HT1080 (cell line): ENCODE measurements at places on chromosomes 1 and 21. TPM values are rescaled to one million over a fixed set of nuclear protein-coding genes. Genes with fewer than 3 reads are reported as not detected.
A peak's percentile ranks its signal among the peaks of the same experiment; 100 is the strongest.

GRCh38 chr1:157862114-157863070, 20.8 kb upstream of the CD5L start:
- peak; percentile 75 for DNase-seq

- DNase-seq, result no peak
Measured at GRCh38 chr1:161335796-161336195, 21.6 kb downstream of the SDHC start.

The IVL gene
- total RNA-seq, result 0.26 and 0.33 TPM in 2 replicates

DNA sequence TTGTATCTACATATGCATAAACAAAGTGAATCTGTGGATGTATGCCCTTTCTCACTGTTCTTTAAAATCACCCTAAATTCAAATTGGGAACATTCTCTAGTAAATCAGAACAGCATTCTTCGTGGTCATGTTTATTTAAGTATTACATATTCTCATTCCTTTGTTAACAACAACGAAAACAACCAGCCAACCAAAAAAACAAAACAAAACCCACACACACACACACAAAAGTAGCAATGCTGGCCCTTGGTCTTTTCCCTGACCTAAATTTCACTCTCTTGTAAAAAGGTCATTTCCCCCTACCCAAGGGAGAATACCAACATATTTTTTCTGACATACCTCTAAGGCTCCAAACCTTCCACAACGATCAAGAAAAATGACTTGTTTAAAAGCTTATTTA, 102.6 kb downstream of the NRIP1 start:
- no peak for DNase-seq

GRCh38 chr1:243712941-243713340, 137.1 kb downstream of the AKT3 start:
- DNase-seq, result no peak

The GDAP2 gene
- 16.7 and 18.6 TPM in 2 replicates for total RNA-seq

- no peak for DNase-seq
Measured at GRCh38 chr1:30920827-30921226, 12.3 kb upstream of the SDC3 start.

- peak; percentile 15 for DNase-seq
Measured at GRCh38 chr1:40090652-40091355, 6.2 kb downstream of the PPT1 start.

- DNase-seq, result no peak
Measured at GRCh38 chr1:197264936-197265567, 3.0 kb upstream of the CRB1 start.

DNA sequence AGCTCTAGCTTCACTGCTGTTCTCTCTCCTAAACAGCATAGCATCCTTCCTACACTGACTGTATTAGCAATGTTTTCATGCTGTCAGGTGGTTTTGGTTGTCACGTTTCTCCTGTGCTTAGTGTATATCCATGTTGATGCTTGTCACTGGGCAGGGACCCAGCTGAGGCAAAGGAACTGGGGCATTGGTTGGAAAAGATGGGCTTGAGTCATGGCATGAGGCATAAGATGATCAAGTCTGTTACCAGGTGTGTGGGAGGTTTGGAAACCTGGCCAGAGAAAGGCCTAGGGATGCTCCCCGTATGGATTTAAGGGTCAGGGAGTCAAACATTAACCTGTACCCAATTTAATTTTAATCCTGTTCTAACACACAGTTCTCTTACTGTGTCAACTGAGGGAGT, 69.6 kb downstream of the OSBPL9 start:
- peak; percentile 45 for DNase-seq

DNA sequence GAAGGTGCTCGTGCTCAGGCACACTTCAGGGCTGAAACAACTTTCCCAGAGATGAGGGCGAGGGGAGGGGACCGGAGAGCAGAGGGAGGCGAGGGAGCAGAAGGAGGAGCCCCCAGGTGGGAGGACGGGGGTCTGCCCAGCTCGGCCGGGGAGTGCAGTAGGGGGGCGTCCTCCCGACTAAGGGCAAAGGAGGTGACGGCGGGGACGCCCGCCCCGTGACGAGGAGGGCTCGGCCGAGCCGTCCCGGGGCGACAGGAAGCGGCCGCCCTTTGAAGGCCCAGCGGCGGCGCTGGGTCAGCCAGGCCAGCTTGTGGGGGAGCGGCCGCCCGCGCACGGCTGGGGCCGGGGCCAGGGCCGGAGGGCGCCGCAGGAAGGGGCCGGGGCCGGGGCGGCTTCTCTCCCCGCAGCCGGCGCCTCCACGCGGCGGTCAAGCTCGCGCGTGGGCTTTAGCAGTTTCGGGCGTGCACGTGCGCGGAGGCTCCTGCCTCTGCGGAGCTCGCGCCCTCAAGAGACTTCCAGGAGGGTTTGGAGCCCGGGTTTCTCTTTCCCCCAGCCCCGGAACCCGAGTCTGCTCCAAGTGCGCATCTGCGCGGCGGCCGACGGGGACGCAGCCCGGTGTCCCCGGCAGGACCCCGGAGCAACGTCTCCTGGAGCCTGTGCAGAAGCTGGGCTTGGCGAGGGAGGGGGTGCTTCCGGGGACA, 100.8 kb upstream of the SLC45A1 start:
- no peak for DNase-seq

DNA sequence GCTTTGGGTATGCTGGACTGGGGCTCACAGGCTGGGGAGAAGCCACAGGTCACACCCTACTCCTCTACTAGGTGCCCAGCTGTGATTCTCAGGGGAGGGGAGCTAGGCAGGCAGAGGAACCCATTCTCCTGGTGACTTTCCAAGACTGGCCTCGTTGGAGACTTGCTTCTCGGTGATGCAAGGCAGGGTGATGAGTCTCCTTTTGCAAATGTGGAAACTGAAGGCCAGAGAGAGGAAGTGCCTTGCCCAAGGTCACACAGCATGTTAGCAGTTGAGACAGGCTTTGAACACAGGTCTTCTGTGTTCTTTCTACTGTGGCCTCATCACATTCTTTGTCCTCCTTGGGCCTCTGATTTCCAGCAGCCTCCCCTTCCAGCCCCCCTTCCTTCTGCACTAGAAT, 20.5 kb upstream of the C1QA start:
- DNase-seq, result no peak

- DNase-seq, result peak; percentile 97
Measured at GRCh38 chr1:151994956-151995355, 1.3 kb upstream of the S100A10 start.

GRCh38 chr21:41664881-41665765, 101.7 kb downstream of the RIPK4 start:
- DNase-seq, result peak; percentile 32

DNA sequence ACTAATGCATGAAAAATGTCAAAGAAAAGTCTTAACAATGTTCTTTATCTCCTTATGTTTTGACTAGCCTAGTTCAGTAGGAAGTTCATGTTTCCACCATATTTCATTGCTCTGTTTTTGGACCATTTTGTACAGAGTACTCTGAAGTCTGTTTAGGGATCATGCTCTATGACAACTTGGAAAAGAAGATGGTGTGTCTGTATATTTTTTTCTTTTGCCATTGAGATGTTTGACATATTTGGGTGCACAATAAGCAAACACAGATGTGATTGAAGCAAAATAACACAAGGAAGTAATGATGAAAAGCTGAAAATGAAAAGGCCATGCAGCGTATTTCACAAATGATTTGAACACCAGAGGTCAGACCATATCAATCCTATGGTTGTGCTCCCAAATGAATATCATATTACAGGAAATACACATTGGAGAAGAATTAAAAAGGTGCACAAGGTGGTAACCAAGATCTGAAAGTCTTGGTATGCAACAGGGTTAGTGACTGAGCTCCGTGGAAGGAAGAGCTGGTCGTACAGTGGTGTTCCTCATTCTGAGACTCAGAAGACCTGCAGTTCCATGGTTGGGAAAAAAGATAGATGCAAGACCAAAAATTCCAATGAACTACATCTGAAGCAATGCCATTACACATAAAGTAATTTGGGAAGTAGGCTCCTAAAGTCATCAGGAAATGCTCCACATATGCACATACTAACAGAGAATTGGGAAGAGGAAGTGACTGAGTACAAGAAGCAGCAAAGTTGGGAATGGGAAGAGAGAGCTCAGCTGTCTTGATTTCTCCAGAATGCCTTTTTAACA, 463.5 kb downstream of the LMO4 start:
- DNase-seq, result no peak

DNA sequence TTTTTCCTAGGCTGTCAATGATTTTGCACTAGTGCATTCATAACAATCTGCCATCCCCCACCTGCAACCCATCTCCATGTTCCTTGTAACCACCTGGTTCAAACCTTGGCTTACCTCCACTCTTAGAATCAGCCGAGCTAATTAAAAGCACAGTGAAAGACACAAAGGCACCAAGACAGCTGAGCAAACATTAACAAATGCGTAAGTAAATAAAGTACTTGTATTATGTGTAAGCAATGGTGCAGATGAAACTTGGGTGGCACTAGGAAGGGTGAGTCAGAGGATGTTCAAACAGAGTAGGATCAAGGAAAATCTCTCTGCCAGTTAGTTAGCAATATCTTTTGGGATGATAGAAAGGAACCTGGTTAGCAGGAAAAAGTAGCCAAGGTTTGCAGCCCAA, 5.1 kb upstream of the FOXJ3 start:
- DNase-seq, result peak; percentile 81

GRCh38 chr1:150280138-150280707, 2.1 kb upstream of the CIART start:
- DNase-seq, result no peak

DNA sequence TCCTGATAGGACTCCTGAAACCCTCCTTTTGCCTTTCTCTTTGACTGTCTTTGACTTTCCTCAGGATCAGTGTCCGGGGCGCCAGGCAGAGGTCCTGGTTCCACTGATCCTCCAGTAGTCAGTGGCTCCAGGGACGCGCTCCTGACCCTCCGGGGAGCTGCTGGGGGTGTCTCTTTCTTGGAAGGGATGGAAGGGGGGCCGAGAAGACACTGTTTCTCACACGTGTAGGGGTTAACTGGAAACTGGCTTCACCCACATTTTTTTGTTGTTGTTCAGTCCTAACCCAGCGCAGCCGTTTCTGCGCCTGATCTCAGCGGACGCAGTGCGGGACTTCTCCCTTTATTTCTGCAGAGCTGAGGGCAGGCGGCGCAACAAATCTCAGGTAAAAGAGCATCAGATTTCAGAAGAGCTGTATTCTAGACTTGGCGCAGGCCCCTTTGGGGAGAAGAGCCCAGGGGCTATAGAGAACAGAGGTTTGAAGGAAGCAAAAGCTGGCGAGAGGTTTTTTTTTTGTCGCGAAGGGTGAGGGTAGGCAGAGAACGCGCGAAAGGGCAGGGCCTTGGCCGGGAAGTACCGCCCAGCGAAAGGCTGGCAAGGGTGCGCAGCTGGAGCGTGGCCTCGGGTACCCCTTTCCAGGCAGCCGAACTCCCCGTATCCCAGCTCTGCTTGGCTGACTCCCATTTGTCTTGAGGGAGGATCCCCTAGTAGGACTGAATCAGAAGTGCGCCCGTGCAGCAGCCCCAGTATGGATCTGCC, 4.3 kb upstream of the LHX9 start:
- no peak for DNase-seq

GRCh38 chr1:216682752-216683151, 40.5 kb downstream of the ESRRG start:
- DNase-seq, result no peak

The EPS8L3 gene
- total RNA-seq, result not detected in 2 replicates

DNA sequence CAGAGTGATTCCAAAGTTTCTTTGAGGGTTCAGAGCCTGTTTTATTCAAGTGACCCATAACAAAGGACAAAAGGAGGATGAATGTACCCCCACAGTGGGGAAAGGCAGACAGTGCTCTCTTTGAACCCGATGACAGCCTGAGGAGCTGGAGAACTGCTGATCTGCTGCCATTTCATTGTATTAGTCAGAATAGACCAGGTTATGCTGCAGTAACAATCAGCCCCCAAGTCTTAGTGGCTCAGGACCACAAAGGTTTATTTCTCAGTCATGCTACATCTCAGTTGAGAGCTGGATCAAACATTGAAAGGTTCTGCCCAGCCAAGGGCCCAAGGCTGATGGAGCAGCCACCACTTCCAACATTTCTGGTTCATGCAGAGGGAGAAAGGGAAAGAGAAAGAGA, 88.9 kb downstream of the HUNK start:
- no peak for DNase-seq

The LYPD8 gene
- total RNA-seq, result 2.0 and 3.8 TPM in 2 replicates

DNA sequence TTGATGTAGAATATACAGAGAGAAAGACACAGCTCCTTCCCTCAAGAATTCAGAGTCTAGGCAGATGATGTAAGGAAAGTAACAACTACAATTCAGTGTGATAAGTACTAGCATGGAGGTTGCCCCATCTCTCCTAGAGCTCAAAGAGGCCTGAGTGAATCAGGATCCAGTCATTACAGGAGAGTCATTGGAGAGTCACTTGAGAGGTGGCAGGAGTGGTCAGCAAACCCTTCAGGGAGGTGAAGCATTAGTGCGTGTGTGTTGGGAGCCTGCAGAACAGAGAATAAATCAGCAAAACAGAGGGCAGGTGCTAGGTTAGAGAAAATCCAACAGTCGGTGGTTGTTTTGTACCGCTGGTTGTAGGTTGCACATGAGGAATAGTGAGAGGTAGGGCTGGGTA, 46.1 kb downstream of the GRIK1 start:
- no peak for DNase-seq

The C4BPA gene
- total RNA-seq, result not detected in 2 replicates
